Activated T-cell treated with anti-CD3 and anti-CD28 coated beads, Interleukin-2, amount 50 U/mL, for 72 hours (primary cell): ENCODE measurements at places on chromosomes 2 and 18. TPM values are rescaled to one million over a fixed set of nuclear protein-coding genes. Genes with fewer than 3 reads are reported as not detected.
A peak's percentile ranks its signal among the peaks of the same experiment; 100 is the strongest.

GRCh38 chr2:113142290-113142689, 14.9 kb downstream of the IL1RN start:
- no peak for DNase-seq

DNA sequence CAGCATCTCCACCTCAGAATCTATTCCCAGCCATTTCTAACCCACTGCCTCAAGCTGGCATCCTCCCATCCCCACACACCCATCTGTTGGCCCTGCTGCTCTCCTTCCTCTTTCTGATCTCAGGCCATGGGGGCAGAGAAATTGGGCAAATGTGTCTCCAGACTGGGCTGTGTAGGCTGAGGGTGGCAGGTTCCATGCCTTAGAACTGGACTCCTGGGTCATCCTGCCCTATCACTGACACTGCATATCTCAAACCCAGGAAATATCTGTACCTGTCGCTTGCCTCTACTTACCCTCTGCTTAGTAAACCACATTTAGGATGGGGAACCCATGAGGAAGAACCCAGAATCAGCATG, 1.8 kb downstream of the WNT10A start:
- no peak for DNase-seq

CCT4 gene
- total RNA-seq, result 251 TPM

ARHGAP25 gene
- 49.5 TPM for total RNA-seq

- DNase-seq, result no peak
Measured at GRCh38 chr2:134362152-134362668, 108.3 kb downstream of the MGAT5 start.

- no peak for DNase-seq
Measured at GRCh38 chr2:226836548-226836885, 663 bp downstream of the RHBDD1 start.

SOWAHC gene
- 1.7 TPM for total RNA-seq

- DNase-seq, result no peak
Measured at GRCh38 chr2:199433204-199433832, 24.4 kb downstream of the SATB2 start.

DNA sequence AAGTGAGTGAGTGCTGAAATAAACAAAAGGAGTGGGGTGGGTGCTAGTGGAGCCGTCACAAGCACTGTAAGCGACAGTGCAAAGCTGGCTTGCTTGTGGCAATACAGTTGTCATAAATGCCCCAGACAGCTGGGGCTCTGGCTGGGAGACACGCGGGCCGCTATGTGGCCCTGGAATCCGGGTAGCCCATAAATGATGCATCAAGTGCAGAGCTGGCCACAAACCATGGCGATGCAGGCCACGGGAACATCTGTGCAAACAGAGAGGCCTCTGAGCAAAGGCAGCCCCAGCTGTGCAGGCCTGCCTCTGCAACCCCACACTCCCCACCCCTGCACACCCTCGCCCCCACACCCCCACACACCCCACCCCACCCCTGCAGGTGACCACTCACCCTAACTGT, 349.2 kb upstream of the ID2 start:
- DNase-seq, result no peak

SCG2 gene
- total RNA-seq, result not detected

DNA sequence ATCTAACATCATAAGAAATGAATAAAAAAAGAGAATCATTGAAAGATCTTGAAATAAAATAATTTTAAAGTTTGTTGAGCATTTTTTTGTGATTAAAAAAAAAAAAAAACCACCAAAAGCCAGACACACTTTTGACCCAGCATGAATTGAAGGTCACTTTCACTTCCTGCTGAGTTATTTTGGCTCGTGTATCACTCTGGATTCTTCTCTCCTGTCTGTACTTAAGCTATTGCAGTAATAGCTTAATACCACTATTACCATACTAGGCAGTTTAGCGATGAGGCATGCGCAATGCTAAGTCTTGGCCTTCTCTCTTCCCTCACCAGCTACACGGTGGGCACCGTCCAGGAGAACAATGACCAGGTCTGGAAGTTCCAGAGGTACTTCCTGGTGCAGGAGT, 54.5 kb upstream of the SPP2 start:
- DNase-seq, result no peak

CYP26B1 gene
- not detected for total RNA-seq

DNA sequence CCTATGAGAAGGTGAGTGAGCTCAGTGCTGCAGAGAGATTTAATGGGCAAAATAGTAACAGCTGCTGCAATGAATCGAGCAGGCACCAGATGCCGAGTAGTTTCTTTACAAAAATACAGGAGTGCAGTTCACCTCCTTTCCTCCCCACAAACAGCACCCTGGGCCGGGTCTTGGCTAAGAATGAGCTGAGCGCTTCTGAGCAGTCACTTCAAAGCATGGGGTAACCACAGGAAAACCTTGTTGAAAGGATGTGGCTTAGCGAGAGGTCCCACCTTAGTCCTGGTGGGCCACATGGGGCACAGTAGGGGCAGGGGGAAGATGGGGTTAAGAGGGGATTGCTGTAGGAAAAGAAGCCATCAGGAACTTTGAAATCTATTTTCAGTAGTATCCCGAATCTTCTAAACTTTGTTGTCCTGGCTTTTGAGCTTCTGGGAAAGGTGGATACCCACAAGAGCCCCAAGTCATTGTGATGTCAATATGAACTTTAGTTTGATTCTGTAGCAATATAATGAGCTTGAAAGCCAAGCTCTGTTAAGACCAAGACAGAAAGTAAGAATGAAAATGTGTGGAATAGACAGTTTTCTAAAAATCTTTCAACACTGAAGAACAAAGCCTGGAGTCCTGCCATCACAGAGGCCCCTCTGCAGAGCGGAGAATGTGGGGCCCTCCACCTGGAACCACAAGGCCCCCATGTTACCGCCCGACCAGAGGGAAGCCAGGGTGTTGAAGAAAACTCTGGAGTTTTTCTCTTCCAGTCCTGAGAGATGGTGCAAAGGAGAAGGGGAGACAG, 101.0 kb upstream of the ZNF236 start:
- peak; percentile 73 for DNase-seq

DNA sequence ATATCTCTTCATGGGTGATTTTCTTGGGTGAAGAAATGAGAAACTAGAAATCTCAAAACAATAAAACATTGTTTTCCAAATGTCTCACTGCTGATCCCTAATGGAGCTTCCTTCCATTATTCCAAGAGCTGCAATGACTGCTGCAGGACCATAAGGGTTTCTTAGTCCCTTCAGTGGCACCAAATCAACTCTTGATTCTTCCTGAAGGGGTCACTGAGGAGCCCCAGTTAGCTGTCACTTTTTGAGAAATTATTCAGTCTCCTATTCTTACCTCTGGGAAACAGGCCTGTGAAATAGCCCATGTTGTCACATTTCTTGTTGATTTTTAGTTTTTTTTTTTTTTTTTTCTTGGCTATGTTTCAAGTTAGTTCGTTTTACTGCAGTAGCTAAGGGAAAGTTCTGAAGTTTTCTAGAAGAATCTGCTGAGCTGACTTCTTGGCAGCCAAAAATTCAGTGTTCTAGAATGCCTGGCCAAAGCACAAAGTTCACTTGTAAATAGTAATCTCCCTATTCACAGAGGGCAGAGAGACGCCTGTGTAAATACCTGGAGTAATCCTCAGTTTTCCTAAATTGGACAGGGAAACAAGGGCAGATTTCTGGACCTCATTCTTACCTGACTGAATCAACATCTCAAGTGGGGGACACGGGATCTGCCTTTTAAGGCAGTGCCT, 480.0 kb downstream of the RIT2 start:
- DNase-seq, result no peak

DPP4 gene
- 52.9 TPM for total RNA-seq

SERPINB13 gene
- not detected for total RNA-seq

MAP3K19 gene
- total RNA-seq, result not detected

INPP4A gene
- 55.1 TPM for total RNA-seq

DNA sequence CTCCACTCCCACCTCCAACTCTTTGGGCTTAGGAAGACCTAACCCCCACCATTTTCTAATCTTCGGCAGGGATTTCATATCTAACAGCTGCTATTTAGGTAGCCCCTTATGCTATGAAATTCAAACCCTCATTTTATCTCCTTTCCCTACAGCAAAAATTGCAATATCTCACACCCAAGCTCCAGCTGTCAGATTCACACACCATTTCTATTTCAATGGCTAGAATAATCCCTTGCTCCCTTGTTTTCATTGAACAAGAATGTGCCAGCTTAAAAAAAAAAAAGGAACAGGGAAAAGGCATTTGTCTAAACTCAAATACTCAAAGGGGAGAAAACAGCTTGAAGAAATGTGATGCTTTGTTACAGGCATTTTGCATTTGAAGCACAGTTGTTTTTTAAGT, 850.6 kb upstream of the ACVR2A start:
- DNase-seq, result no peak

CNDP1 gene
- 0.16 TPM for total RNA-seq

SPATA3 gene
- 1.9 TPM for total RNA-seq

GRCh38 chr2:226702376-226702775, 97.2 kb downstream of the IRS1 start:
- DNase-seq, result no peak

DNA sequence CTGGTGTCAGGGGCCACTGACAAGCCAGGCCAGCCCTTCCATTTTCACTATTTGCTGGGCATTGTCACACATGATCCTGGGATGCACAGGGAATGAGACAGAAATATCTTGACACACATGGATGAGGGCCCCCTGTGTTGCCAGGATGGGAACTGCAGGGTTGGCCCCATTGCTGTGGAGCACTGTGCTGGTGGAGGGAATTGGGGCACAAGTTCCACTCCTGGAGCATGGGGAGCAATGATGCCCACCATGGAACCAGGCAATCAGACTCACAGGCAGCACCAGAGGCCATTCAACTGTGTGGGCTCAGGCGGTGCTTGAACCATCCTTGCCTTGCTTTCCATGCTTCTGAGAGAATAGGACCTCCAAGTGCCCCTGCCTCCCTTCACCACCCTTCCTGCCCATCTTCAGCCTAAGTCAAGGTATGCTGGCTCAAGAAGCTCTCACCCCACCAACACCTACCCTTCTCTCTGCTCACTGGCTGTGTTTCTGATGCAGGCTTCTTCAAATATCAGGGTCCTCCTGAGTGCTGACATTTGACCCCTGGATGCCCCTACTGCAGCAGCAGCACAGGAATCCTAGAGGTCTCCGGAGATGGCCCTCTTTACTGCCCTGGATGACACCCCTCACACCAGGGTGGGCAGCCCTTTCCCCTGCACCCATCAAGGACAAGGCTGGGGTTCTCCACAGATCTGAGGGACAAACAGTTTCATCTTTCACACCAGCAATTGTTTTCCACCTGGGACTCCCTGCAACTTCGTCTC, 11.0 kb downstream of the ADRA2B start:
- no peak for DNase-seq

- peak; percentile 49 for DNase-seq
Measured at GRCh38 chr2:23497063-23497462, 112.1 kb downstream of the KLHL29 start.

GRCh38 chr2:200975672-200976071, 12.2 kb upstream of the ORC2 start:
- DNase-seq, result no peak

GLI2 gene
- total RNA-seq, result not detected

SCYGR4 gene
- not detected for total RNA-seq

DNA sequence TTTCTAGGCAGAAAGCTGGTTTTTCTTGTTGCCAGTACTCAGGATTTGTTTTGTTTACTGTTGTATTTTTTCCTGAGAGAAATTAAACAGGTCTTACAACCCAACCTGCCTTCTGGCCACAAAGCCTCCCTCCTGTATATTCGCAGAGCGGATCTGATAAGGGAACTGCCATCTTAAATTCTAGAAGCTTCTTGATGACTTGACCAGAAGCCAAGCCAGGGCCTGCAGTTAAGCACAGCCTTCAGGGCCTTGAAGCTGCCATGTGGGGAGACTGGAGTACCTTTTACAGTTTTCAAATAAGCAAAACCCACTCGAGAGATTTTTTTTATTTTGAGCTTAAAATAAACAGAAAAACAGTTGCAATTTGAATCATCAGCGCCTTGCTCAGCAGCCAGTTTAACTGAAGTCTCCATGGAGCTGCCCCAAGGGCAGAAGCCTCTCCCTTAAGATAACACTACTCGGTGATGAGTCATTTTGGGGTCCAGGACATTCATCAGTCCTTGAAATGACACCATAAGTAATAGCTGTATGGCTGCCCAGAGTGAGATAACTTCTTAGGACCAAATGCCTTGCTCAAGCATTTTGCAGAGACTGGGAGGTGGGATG, 51.5 kb upstream of the PHLPP1 start:
- no peak for DNase-seq

FBXO15 gene
- total RNA-seq, result 2.1 TPM

GRCh38 chr2:23377771-23378170, 7.2 kb upstream of the KLHL29 start:
- DNase-seq, result no peak

GRCh38 chr18:43681661-43682060, 404.4 kb upstream of the SYT4 start:
- no peak for DNase-seq

ABCG8 gene
- total RNA-seq, result not detected

GRCh38 chr18:62499263-62499650, 23.6 kb upstream of the ZCCHC2 start:
- no peak for DNase-seq

KIAA2012 gene
- total RNA-seq, result not detected

LOXHD1 gene
- total RNA-seq, result 0.05 TPM

RTP5 gene
- 0.12 TPM for total RNA-seq

VWA3B gene
- 0.19 TPM for total RNA-seq

DNA sequence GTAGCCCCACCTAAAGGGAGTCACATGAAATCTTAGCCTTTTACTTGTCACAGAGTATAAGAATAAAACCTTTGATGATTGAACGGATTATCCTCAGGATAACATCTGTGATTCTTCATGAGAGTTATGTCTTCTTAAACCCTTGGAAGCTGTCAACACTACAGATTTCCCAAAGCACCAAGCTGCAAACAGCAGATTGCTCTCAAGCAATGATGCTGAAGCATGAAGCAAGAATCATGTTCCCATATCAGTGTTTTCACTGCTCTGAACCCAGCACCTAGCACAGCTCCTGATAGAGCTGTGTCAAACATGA, 47.6 kb upstream of the CELF4 start:
- no peak for DNase-seq

GRCh38 chr2:51693640-51694039, 661.7 kb upstream of the NRXN1 start:
- no peak for DNase-seq

CPO gene
- not detected for total RNA-seq

DNA sequence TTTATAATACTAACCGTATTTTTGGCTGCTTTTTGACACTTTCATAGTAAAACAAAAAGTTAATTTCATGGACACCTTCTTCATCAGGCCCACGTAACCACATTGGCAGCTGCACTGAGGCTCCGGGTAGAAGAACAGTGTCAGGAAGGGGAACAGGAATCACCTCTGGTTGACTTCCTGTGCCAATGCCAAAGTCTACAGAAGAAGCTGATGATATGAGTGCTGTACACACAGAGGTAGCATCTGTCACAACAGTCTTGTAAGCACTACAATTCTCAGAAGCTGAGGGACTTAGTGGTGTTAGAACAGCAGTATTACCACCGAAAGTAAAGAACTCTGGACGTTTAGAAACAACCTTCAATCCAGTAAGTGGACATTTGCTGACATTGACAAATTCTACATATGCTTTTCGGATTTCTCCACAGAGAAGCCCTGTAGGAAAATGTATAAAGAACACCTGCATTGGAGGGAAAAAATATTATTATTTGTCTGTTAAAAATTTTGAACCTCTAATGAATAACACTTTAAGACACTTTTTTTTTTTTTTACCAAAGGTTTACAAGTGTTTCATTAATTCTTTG, 85.3 kb downstream of the TRAPPC8 start:
- DNase-seq, result no peak
